Left ventricle myocardium inferior (tissue), 1 donor: ENCODE measurements at places on chromosomes 11 and 22.

GRCh38 chr11:73645972-73646631 lies at the start of gene PLEKHB1:
TSS of gene PLEKHB1 (plus strand) at chr11:73646581. CDS start at chr11:73646609, 28 bp downstream.
- DNase-seq = no peak

GRCh38 chr22:44996120-44996519 lies 13.7 kb downstream of the PHF21B start:
- no peak for DNase-seq

- no peak for DNase-seq
Measured at GRCh38 chr11:108562746-108563581, 30.6 kb downstream of the EXPH5 start.

DNA sequence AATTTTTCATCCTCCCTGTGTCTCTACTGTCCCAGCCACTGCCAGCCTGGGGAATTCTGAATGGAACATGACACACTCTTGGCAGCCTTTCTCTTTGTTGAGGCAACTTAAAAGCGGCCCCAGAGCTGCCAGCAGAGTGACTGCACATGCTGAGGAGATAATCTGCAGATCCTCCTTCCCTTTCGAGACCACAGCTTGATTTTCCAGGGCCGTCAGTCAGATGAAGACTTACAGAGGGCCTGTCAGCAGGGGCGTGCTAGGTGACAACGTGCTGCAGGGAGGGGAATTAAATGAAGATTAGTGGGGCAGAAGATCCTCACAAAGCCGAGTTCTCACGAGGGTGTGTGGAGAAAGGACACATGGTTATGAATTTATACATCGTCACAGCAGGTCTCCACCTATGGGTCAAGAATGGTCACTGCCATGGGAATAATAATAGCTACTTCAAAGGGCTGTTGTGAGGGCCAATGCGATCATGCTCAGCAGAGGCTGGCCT lies 193.5 kb upstream of the PITPNB start:
- peak; percentile 48 for DNase-seq

DNA sequence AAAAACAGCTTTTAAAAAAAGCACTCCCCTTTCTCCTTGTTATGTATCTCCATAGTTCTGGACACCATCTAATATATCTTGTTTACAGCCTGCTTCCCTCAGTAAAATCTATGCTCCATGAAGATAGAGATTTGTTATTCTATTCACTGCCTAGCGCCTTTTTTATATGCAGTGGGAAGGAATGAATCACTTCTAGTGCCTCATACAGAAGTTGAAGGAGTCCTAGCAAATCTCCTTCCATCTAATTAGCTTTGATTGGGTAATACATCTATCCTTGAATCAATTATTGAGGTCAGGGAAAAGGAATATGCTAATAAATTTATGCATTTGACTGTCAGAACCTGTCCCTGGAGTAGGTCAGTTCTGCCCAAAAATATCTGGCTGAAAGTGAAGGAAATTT lies 25.8 kb downstream of the SPA17 start:
- no peak for DNase-seq

- no peak for DNase-seq
Measured at GRCh38 chr11:84905411-84905810, 721.7 kb downstream of the DLG2 start.

- no peak for DNase-seq
Measured at GRCh38 chr11:69630017-69630416, 10.9 kb upstream of the CCND1 start.

DNA sequence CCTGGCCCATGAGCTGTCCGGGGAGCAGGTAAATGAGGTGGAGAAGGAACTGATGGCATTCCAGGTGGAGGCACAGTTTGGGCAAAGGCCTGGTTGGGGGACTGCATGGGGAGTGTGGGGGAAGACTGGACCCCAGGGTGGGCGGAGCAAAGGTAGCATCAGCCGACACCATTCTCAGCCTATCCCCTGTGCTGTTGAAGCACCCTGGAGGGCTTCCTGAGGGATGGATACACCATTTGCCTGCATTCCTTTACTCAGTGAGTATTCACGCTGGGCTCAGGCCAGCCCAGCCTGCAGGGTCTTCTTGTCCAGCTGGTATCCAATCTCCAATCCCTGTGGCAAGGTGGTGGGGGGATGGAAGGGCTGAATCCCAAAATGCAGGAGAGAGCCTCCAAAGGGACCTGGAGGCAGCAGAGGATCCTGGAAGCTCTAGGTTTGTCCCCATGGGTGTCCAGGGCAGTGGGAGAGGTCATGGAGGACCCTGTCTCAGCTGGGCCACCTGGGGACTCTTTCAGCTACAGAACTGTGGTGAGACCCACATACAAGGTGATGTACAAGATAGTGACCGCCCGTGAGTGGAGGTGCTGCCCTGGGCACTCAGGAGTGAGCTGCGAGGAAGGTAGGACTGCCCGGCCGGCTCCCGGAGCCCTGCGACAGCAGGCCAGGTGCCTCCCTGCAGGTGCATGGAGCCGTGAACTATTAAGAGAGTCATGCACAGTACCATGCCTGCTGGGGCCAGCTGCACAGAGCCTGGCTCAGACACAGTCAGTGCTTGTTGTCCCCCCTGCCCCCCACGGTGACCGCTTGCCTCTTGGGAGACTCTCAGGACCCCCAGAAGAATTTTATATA lies 9.5 kb downstream of the EMID1 start:
- DNase-seq = no peak

DNA sequence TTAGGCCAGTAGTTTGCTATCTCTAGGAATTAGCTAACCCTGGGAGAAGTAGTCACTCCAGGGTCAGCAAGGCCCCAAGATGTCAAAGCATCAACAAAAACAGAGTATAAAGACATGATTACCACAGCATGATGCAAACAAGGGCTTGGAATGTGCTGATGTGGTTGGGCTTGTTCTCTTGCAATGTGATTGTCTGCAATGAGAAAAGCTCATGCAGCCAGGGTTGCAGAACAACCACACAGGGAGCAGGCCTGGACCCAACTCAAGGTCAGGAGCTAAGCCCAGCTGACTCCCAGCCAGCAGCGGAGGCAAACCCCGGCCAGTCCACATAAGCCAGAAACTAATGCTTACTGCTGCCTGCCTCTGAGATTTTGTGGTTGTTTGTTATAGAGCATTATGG lies 132.4 kb upstream of the ZC3H12C start:
- peak; percentile 63 for DNase-seq

GRCh38 chr22:40430991-40431390 lies 60.6 kb downstream of the SGSM3 start:
- DNase-seq = no peak

DNA sequence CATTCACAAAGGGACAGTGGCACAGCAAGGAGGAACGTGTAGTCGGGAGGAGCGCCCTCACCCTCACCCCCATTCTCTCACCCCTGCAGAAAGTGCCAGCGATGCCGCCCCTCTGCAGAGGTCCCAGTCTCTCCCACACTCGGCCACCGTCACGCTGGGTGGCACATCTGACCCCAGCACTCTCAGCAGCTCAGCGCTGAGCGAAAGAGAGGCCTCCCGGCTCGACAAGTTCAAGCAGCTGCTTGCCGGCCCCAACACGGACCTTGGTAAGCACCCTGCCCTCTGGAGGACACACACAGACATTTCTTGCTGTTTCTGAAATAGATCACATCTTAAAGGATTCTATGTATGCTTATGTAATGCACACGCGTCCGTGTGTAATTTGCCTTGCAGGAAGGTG lies 34.9 kb downstream of the TBC1D22A start:
- no peak for DNase-seq

DNA sequence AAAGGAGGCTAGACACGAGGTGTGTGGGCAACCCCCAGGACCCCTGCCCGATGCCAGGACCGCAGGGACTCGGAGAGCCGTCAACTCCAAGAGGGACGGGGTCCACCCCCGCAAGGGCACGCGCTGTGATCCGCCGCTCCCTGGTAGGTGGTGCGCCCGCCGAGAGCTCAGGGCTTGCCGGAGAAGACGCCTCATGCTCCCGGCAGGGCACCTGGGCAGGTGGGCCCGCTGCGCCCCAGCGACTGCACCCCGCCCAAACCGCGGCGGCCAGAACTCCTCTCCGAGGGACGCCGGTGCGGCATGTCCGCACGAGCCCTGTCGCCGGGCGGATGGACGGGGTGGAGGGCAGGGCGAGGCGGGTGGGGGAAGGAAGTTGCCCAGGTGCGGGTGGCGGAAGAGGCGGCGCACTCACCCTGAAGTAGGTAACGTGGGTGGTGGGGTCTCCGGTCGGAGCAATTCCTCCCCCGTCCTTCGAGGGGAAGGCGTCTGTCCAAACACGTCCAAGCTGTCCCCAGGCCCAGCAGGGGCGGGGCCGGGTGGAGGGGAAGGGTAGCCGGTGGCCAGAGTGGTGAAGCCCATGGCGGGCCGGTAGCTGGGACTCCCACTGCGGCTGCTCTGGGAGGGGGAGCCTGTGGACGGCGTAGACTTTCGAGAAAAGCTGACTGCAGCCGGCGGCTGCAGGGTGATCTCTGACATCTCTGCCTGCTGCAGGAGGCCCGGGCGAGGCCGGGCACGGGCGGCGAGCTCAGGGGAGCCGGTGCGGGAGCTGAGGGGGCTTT lies 37.2 kb downstream of the IGSF9B start:
- no peak for DNase-seq

GRCh38 chr22:38173641-38173906 lies 8.1 kb downstream of the PLA2G6 start:
- no peak for DNase-seq

GRCh38 chr22:23282089-23282501 lies 101.8 kb downstream of the BCR start:
- DNase-seq = peak; percentile 45

- DNase-seq = peak; percentile 67
Measured at GRCh38 chr11:121389651-121390050, 62.5 kb upstream of the SORL1 start.

DNA sequence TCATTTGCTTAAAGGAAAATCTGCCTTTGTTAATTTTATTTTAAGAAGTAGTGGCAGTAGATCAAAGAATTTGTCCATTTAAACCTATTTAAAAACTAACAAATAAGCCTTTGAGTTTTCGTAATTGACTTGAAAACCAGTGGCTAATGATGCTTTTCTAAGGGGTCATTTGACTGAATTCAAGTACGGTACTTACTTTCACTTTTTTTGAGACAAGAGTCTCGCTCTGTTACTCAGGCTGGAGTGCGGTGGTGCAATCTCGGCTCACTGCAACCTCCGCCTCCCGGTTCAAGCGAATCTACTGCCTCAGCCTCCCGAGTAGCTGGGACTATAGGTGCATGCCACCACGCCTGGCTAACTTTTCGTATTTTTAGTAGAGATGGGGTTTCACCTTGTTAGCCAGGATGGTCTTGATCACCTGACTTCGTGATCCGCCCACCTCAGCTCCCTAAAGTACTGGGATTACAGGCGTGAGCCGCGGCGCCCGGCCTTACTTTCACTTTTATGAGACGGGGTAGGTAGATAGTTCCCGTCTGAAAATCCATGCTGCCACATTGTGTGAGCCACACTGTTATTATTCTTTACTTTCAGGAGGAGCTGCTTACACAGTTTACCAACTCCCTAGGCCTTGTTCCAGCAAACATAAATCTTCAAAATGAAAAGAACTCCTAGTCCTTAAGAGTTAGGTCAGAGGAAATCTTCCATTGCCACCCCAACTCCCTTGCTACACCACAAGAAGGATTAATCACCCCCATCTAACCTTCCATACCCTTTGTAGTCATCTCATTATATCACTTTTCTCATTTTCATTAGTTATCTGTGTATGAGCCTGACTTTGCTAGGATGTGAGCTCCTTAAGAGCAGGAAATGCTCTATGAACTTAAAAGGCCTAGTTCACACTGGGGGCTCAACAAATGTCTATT lies 926.6 kb upstream of the CCDC90B start:
- DNase-seq = no peak

DNA sequence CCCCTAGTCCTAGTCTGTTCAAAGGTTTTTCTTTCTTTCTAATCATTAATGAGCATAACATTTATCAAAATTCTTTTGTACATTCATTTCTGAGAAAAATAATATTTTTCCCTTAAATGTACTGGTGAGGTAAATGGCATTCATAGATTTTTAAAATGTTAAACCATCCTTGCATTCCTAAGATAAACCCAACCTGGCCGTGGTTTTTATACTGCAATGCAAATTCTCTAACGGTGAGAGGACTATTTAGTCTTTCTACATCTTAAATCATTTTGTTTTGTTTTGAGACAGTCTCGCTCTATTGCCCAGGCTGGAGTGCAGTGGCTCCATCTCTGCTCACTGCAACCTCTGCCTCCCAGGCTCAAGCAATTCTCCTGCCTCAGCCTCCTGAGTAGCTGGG lies 40.6 kb downstream of the TRMU start:
- no peak for DNase-seq

DNA sequence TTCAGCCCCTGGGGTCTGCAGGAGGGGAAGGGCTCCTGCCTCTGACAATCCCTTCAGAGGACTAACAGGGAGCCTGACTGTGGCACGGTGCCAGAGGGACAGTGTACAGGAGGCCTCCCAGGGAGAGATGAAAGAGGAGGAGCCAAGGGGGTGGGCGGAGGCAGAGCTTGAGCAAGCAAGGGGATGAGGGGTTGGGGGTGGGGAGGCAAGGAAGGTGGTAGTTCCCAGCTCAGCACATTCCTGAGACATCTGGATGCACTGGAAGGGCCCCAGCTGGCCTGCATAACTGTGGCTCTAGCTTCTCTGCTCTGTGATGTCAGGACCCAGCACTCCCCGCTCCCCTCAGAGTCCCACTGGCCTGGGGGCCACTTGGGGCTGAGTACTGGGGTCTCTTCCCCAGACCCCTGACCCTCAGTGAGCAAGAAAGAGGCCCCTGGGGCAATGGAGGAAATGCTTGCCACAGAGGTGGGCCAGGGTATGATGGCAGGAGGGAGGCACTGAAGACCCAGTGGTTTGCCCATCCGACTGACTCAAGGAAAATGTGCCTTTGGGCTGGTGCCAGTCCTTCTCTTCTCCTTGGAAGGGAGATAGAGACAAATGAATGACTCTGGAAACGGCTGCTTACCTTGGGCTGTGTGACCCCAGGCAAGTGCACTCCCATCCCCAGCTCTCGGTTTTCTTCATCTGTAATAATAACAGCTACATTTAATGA lies 13.3 kb downstream of the CREB3L1 start:
- DNase-seq = peak; percentile 78

GRCh38 chr11:83072350-83073242 lies 899 bp upstream of the RAB30 start:
- DNase-seq = no peak

DNA sequence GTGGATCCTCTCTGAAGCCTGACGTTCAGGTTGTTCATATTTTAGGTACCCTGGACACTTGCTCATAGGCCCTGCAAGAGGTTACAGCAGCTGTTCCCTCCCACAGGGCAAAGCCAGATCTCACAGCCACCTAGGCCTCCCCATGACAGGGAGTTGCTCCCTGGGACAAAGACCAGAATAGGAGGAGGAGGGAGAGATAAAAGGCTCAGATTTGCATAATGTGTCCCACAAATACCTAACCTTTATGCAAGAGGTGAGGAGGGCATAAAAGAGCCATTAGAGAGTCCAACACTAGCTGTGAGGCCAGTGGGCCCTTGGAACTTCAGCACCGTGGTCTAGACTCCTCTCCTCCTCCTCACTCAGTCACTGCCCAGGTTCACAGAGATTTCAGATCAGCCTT lies 33.8 kb downstream of the ZNF280B start:
- no peak for DNase-seq
